ENCODE measurements at places on chromosomes 2 and 18. TPM values are rescaled to one million over a fixed set of nuclear protein-coding genes. Genes with fewer than 3 reads are reported as not detected.
A peak's percentile ranks its signal among the peaks of the same experiment; 100 is the strongest.

- peak; percentile 46 for DNase-seq
- no peak overlapping the region for H3K4me3 ChIP-seq
- H3K27me3 ChIP-seq, result no peaks in the 10 kb centered on the region
- H3K36me3 ChIP-seq, result no peaks in the 10 kb centered on the region
These were observed 17.0 kb upstream of the CD8A start for GRCh38 chr2:86807468-86808275.

DNA sequence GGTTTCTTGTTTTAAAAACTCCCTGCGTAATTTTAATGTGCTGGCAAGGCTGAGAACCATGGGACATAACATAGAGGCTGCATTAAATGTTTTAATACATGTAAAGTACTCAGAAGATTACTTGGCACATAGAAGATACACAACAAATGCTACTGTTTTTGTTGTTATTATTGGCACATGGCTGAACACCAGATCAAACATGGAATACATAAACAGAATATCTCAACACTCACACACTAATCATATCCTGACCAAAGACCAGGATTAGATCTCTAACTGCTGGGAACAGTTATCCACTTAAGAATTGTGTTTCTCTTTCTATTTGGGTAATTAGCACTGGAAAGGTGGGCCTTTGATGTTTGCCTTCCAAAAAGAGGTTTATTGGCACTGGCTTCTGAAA, 69.3 kb downstream of the KCNE4 start:
- DNase-seq, result no peak
- H3K27me3 ChIP-seq, result no peaks in the 10 kb centered on the region
- peaks cover 2% of the 10 kb centered on the region for H3K4me1 ChIP-seq

DNA sequence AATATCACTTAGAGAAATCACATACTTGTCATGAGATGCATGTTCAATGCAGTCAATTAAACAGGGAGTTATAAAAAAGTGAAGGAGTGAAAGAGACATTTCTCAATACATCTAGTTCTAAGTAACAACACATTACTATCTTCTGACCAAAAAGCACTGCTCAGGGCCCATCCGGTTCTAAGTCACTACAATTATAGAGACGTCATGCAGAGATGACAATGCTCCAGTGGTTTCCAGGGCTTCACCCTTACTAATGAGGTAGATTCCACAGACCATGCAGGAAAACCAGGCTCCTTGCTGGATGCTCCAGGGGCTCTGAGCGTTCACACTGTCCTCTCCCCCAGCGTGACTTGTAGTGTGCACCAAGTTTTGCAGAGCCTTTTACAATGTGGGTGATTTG, 88.0 kb downstream of the FTCDNL1 start:
- no peak for DNase-seq
- H3K36me3 ChIP-seq, result no peaks in the 10 kb centered on the region
- H3K4me3 ChIP-seq, result no peak overlapping the region
- no peaks in the 10 kb centered on the region for H3K27me3 ChIP-seq
- H3K27ac ChIP-seq, result no peak overlapping the region

Gene UGT1A8
- total RNA-seq, result 0.26 TPM

Gene IL1R2
- total RNA-seq, result 119 TPM

Gene KHK
- 7.6 TPM for total RNA-seq

DNA sequence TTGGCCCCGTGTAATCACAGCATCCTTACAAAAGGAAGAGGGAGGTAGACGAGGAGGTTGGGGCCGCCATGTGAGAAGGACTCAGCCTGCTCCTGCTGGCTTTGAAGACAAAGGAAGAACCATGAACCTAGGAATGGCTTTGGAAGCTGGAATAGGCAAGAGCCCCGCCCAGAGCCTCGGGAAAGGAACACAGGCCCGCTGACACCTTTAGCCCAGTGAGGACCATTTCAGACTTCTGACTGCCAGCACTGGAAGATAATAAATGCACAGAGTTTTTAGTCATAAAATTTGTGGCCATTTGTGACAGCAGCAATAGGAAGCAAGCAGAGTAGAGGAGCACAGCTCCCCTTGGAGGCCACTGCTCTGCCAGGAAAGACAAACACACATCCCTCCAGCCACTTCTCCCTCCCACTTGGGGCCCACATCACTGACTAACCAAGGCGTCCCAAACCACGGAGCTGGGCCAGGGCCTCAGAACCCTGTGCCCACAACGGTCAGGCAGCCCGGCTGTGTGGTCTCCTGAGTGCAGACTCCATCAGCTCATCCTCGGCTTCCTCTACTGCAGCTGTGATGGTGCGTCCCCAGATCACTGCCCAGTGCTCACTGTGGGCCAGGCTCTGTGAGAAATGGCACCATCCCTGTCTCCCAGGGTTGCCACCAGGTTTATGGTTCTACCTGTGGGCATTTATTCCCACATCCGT, 39.7 kb downstream of the TFCP2L1 start:
- no peaks in the 10 kb centered on the region for H3K27me3 ChIP-seq
- H3K36me3 ChIP-seq, result peaks cover 4% of the 10 kb centered on the region
- H3K4me3 ChIP-seq, result no peak overlapping the region
- no peaks in the 10 kb centered on the region for H3K4me1 ChIP-seq
- no peak for DNase-seq

- H3K27me3 ChIP-seq, result no peaks in the 10 kb centered on the region
- H3K4me1 ChIP-seq, result peaks cover 6% of the 10 kb centered on the region
- no peaks in the 10 kb centered on the region for H3K36me3 ChIP-seq
These were observed 10.2 kb downstream of the ZBTB14 start for GRCh38 chr18:5285326-5285725.

- no peak overlapping the region for H3K4me3 ChIP-seq
- no peaks in the 10 kb centered on the region for H3K4me1 ChIP-seq
- H3K36me3 ChIP-seq, result no peaks in the 10 kb centered on the region
- no peak overlapping the region for H3K27ac ChIP-seq
- DNase-seq, result no peak
These were observed 249.0 kb downstream of the GALNT13 start for GRCh38 chr2:154120706-154121105.

Gene SIGLEC15
- total RNA-seq, result 0.64 TPM

- peaks cover 14% of the 10 kb centered on the region for H3K4me1 ChIP-seq
- no peak for DNase-seq
- H3K27ac ChIP-seq, result peak overlapping the region; percentile 97
- H3K4me3 ChIP-seq, result peak overlapping the region; percentile 43
These were observed 668 bp upstream of the ANKRD12 start for GRCh38 chr18:9135912-9136314.

Gene TANC1
- 42.2 TPM for total RNA-seq

- no peak overlapping the region for H3K27ac ChIP-seq
- no peaks in the 10 kb centered on the region for H3K36me3 ChIP-seq
- H3K4me1 ChIP-seq, result peaks cover 3% of the 10 kb centered on the region
- no peak overlapping the region for H3K4me3 ChIP-seq
- peaks cover 4% of the 10 kb centered on the region for H3K27me3 ChIP-seq
These were observed 37.3 kb downstream of the CYP1B1 start for GRCh38 chr2:38038682-38039081.

Gene SFXN5
- total RNA-seq, result 10.4 TPM

GRCh38 chr2:144227427-144228105, 292.4 kb downstream of the ZEB2 start:
- H3K27ac ChIP-seq, result no peak overlapping the region
- H3K36me3 ChIP-seq, result no peaks in the 10 kb centered on the region
- no peak overlapping the region for H3K4me3 ChIP-seq

DNA sequence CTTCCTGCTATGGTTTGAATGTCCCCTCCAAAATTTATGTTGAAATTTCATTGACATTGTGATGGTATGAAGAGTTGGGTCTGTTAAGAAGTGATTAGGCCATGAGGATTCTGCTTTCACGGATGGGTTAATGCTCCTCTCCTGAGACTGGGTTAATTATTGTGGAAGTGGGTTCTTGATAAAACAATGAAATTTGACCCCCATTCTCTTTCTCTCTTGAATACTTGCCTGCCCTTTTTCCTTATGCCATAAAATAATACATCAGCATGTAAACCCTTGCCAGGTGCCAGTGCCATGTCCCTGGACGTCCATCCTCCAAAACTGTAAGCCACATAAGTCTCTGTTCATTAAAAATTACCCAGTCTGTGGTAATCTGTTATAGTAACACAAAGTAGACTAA, 352.8 kb downstream of the LRRTM4 start:
- H3K36me3 ChIP-seq, result no peaks in the 10 kb centered on the region
- no peaks in the 10 kb centered on the region for H3K4me1 ChIP-seq
- H3K27me3 ChIP-seq, result no peaks in the 10 kb centered on the region
- H3K27ac ChIP-seq, result no peak overlapping the region

GRCh38 chr2:187058198-187058597, 209.2 kb upstream of the ZSWIM2 start:
- no peak overlapping the region for H3K27ac ChIP-seq
- DNase-seq, result no peak
- H3K27me3 ChIP-seq, result no peaks in the 10 kb centered on the region
- H3K4me1 ChIP-seq, result no peaks in the 10 kb centered on the region

GRCh38 chr2:218891275-218892135, 10.9 kb downstream of the WNT10A start:
- no peak overlapping the region for H3K27ac ChIP-seq
- peaks cover 13% of the 10 kb centered on the region for H3K4me1 ChIP-seq
- peaks cover 4% of the 10 kb centered on the region for H3K27me3 ChIP-seq
- H3K36me3 ChIP-seq, result no peaks in the 10 kb centered on the region

GRCh38 chr2:108169982-108170625, 69.7 kb upstream of the SULT1C3 start:
- peak; percentile 35 for DNase-seq
- no peaks in the 10 kb centered on the region for H3K36me3 ChIP-seq
- no peak overlapping the region for H3K27ac ChIP-seq
- H3K4me3 ChIP-seq, result no peak overlapping the region
- H3K27me3 ChIP-seq, result no peaks in the 10 kb centered on the region

GRCh38 chr2:15645720-15646385, 54.2 kb downstream of the DDX1 start:
- no peaks in the 10 kb centered on the region for H3K36me3 ChIP-seq
- DNase-seq, result no peak
- H3K4me3 ChIP-seq, result no peak overlapping the region
- H3K4me1 ChIP-seq, result no peaks in the 10 kb centered on the region
- H3K27me3 ChIP-seq, result no peaks in the 10 kb centered on the region

DNA sequence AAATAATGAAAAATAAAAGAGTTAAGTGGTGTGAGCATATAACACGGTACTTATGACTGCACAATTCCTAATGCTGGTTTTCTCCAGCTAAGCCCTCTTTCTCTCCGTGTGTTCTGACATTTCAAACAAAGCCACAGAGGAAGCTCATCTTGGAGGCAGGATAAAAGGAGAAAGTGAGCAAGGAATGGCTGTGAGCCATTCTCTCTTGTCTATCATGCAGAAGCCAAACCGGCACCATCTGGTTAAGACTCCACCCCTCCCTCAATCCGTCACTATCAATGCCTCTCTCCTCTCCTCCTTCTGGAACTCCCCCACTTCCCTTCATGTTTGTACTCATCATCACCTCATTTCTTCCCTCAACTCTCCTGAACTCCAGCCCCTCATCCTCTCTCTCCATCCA, 210.4 kb downstream of the TMEM163 start:
- H3K36me3 ChIP-seq, result no peaks in the 10 kb centered on the region
- H3K27me3 ChIP-seq, result no peaks in the 10 kb centered on the region
- H3K4me1 ChIP-seq, result no peaks in the 10 kb centered on the region
- H3K27ac ChIP-seq, result no peak overlapping the region
- no peak overlapping the region for H3K4me3 ChIP-seq

- H3K27me3 ChIP-seq, result no peaks in the 10 kb centered on the region
- H3K4me1 ChIP-seq, result no peaks in the 10 kb centered on the region
- H3K27ac ChIP-seq, result no peak overlapping the region
- no peaks in the 10 kb centered on the region for H3K36me3 ChIP-seq
- no peak overlapping the region for H3K4me3 ChIP-seq
These were observed 357.1 kb downstream of the CPS1 start for GRCh38 chr2:210913461-210913860.

Gene WNT10A
- 0.77 TPM for total RNA-seq

DNA sequence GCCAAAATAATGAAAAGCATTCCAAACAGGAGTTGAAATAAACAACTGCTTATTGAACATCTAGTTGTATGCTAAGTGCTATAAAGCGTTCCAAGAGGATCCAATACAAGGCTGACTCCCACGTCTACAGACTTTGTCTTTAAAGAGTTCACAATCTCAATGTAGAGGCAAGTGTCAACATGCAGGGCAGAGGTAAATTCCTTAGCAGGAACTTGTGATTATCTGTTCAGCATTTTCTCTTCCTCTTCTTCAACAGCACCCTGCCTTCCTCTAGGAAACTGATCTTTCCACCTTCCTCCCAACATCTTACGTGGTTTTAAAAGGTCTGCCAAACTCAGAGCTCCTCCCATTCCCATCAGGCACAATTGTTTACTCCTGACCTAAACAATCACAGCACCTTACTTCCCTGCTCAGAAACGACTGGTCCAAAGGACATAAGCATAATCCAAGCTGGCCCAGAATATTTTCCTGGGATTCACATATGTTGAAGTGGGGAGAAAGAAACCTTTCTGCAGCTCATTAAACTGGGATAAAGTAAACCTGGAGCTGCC, 83.9 kb downstream of the ITSN2 start:
- H3K36me3 ChIP-seq, result no peaks in the 10 kb centered on the region
- H3K27me3 ChIP-seq, result no peaks in the 10 kb centered on the region
- no peak for DNase-seq
- H3K27ac ChIP-seq, result no peak overlapping the region

GRCh38 chr2:169131587-169132512, 62.5 kb downstream of the DHRS9 start:
- no peak overlapping the region for H3K27ac ChIP-seq
- no peak overlapping the region for H3K4me3 ChIP-seq
- H3K36me3 ChIP-seq, result no peaks in the 10 kb centered on the region
- no peaks in the 10 kb centered on the region for H3K4me1 ChIP-seq
- DNase-seq, result peak; percentile 46

Gene SERPINB4
- 0.34 TPM for total RNA-seq

- no peaks in the 10 kb centered on the region for H3K36me3 ChIP-seq
- H3K4me3 ChIP-seq, result no peak overlapping the region
- DNase-seq, result peak; percentile 47
- H3K27me3 ChIP-seq, result no peaks in the 10 kb centered on the region
- H3K27ac ChIP-seq, result peak overlapping the region; percentile 69
These were observed 8.9 kb upstream of the SESTD1 start for GRCh38 chr2:179273461-179273962.

DNA sequence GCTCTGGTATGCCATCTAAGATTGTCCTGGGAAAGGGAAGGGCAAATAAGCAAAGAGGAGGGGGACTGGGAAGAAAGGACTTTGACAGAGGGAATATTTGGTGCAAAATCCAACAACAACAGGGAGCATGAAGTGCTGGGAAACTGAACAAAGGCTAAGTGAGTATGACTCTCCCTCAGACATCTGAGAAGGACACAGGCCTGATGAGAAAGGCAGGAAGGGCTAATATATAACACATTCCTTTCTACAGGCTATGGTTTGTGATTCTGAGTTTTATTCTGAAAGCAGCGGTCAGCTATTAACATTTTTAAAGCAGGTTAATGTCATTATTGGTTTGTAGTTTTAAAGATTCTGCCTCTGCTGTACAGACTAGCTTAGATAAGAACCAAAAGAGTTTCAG, 1579.5 kb downstream of the LRP1B start:
- no peaks in the 10 kb centered on the region for H3K36me3 ChIP-seq
- DNase-seq, result no peak
- no peaks in the 10 kb centered on the region for H3K27me3 ChIP-seq
- no peak overlapping the region for H3K4me3 ChIP-seq
- no peaks in the 10 kb centered on the region for H3K4me1 ChIP-seq

Gene RAB3GAP1
- total RNA-seq, result 107 TPM

Gene PMS1
- total RNA-seq, result 40.3 TPM

- no peak overlapping the region for H3K27ac ChIP-seq
- no peak overlapping the region for H3K4me3 ChIP-seq
- no peak for DNase-seq
- H3K36me3 ChIP-seq, result no peaks in the 10 kb centered on the region
- H3K27me3 ChIP-seq, result no peaks in the 10 kb centered on the region
These were observed 18.5 kb upstream of the RBBP8 start for GRCh38 chr18:22914633-22915032.

- no peaks in the 10 kb centered on the region for H3K4me1 ChIP-seq
- no peak overlapping the region for H3K4me3 ChIP-seq
- H3K27me3 ChIP-seq, result no peaks in the 10 kb centered on the region
- H3K36me3 ChIP-seq, result peaks cover 21% of the 10 kb centered on the region
These were observed 3.8 kb downstream of the EMILIN1 start for GRCh38 chr2:27081984-27082772.

Gene CXCR1
- total RNA-seq, result 1.9 TPM

Gene CKAP2L
- 0.58 TPM for total RNA-seq
